ENCODE measurements at places on chromosomes 3 and 15.

DNA sequence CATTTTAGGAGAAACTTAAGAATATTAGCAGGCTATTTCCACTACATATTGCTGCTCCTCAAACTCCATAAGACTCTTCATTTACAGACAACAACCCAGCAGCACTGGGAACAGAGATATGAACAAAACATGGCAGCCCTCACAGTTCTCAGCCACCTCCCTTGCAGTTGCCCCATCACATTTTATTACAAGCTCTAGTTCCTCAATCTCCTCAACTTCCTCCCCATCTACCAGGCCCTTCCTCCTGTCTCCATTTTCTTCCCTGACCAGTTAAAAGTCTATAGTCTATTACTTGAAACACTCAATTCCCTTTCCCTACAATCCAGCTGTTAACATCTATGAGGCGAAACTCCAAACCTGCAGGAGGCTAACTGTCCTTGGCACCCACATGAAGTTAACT is 412.5 kb downstream of the TBC1D5 start:
- DNase-seq, result no peak

GRCh38 chr3:28574036-28574435 is 225.4 kb upstream of the AZI2 start:
- no peak for DNase-seq

- no peak for DNase-seq
These were observed 50.5 kb downstream of the ATP1B3 start for GRCh38 chr3:141926929-141927328.

DNA sequence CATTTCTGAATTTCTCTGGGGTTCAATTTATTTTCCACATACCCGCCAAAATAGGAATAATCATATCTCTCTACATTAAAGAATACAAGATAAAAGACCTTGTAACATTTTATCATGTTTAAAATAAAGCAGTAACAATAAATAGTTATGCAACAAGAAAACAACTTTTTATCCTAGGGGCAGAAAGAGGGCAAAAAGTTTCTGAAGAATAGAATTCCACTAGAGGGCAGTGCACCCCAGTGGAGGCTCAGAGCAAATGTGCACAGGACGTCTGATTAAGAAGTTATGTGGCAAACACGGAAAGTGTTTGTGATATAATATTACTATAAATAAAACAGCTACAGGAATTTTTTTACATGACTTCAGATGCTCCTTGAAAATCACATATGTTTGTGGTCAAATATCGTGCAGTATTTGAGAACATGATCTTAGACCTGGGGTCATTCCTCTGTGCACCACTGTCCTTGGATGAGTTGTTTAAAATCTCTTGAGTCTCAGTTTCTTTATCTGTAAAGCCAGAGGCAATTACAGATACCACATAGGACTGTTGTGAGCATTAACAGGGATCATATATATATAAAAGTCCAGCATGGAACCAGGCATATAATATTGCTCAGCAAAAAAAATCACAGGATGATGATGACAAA is 13.2 kb upstream of the PIK3R4 start:
- DNase-seq, result peak; percentile 78

GRCh38 chr15:89857673-89858072 is 36.1 kb downstream of the AP3S2 start:
- DNase-seq, result no peak
